ENCODE measurements at places on chromosomes 4 and X. TPM values are rescaled to one million over a fixed set of nuclear protein-coding genes. Genes with fewer than 3 reads are reported as not detected.

Gene ASMT
- not detected for polyA plus RNA-seq

Gene PRDM8
- 2.7 TPM for polyA plus RNA-seq

Gene MAGEA1
- not detected for polyA plus RNA-seq

Gene RBM47
- polyA plus RNA-seq: 0.52 TPM

Gene NRK
- polyA plus RNA-seq: 0.31 TPM

Gene VCX3A
- not detected for polyA plus RNA-seq

Gene KCND1
- 0.83 TPM for polyA plus RNA-seq

Gene PRR32
- polyA plus RNA-seq: not detected

Gene TEX11
- not detected for polyA plus RNA-seq

Gene PRDX4
- polyA plus RNA-seq: 168 TPM

Gene TCEAL8
- polyA plus RNA-seq: 76.1 TPM

Gene USP26
- polyA plus RNA-seq: not detected

Gene ADH1C
- polyA plus RNA-seq: 0.13 TPM

All from BJ (cell line).